ENCODE measurements at places on chromosomes 6 and 20. TPM values are rescaled to one million over a fixed set of nuclear protein-coding genes. Genes with fewer than 3 reads are reported as not detected.

GRCh38 chr20:32167552-32167951 is 40.0 kb downstream of the PLAGL2 start:
- no peak overlapping the region for H3K4me3 ChIP-seq
- H3K36me3 ChIP-seq: no peaks in the 10 kb centered on the region
- H3K27ac ChIP-seq: no peak overlapping the region
- H3K4me1 ChIP-seq: no peaks in the 10 kb centered on the region
- DNase-seq: peak; percentile 22

The FHL5 gene
- not detected for total RNA-seq

DNA sequence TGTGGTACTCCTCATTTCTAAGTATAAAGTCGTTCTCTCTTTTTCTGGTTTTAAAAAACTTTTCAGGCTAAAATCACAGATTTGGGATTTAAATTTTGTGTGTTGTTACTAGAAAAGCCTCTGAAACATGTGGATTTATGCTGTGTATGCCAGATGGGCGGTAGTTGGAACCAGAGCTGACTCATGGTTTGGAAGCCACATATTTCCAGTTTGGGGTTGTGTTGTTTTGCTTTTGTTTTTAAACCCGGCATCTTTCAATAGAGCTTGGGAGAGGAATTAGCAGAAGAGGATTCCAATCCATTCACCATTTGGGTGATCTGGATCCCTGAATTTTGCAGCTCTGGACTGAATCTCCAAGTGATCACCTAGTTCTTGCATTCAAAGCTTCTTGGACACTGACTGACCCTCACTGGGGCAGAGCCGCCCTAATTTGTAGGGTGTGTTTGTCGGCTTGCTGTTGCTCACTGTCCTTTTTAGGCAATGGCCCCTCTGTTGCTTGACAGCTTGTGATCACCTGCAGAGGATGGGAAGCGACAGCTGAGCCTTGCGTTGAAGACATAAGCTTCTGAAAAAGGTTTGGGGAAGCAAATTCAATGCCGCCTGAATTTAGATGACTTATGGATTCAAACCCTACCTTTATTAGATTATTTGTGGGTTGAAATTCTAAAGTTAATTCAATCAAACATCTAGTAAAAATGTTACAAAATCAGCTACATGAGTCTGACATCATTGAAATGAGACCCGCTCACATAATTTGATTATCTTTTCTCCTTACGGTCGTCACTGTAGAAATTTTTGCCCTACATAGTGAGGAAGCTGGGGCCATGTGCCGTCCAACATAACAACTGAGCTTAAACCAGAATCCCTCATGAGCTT is 79.9 kb upstream of the CD83 start:
- H3K36me3 ChIP-seq: no peaks in the 10 kb centered on the region
- no peaks in the 10 kb centered on the region for H3K4me1 ChIP-seq
- H3K4me3 ChIP-seq: no peak overlapping the region
- no peak overlapping the region for H3K27ac ChIP-seq
- H3K27me3 ChIP-seq: no peaks in the 10 kb centered on the region

DNA sequence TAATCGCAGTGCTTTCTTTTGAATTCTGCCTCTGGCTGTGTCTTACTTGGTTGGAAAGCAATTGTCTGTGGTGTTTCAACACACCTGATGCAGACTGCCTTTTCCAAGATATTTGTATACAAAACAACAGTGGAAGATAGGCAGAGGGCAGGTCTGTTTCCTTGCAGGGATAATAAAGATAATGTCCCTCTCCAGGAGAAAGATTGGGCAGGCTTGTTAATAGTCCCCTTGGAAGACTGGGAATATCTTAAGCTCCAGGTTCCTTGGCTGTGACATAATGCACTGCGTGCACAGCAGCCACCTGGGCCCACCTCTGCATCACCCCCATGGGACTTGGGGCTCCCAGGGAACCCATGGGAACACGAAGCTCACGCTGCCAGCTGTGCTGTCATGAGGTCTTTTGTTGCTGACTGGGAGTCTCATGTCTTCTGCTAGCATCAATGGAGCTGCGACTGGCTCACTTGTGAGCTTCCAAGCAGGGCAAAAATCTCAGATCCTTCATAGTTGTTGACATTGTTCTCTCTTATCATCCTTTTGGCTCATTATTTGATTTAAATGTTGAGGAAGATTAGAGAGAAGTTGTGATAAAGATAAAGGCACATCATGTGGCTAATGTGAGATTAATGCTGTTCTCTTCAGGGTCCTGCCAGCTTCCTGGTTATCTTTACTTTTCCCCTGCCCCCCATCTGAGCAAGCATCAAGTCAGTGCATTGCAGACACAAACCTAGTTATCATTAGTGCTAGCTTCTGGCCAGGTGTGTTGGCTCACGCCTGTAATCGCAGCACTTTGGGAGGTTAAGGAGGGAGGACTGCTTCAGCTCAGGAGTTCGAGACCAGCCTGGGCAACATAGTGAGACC is 107.1 kb upstream of the ASF1A start:
- H3K27me3 ChIP-seq: no peaks in the 10 kb centered on the region
- H3K27ac ChIP-seq: no peak overlapping the region
- no peak overlapping the region for H3K4me3 ChIP-seq
- no peaks in the 10 kb centered on the region for H3K4me1 ChIP-seq

DNA sequence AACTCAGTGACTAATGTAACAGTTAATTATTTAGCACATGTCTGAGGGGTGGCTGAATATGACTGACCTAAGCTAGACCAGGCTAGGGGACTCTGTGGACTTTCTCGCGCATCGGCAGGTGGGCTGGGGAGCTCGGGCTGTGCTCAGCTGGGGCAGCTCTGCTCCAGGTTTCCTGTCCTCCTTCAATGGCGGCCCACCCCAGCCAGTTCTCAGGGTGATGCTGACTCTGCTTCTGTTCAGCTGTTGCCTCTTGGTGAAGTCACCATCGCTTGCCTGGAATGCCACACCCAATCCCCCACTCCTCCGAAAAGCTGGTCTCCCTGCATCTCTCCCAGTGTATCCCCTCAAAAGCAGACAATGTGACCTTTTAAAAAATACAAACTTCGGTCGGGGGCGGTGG is 20.0 kb downstream of the PPP1R3G start:
- H3K27ac ChIP-seq: no peak overlapping the region
- H3K36me3 ChIP-seq: no peaks in the 10 kb centered on the region
- no peaks in the 10 kb centered on the region for H3K27me3 ChIP-seq

The SCAND1 gene
- total RNA-seq: 37.9 TPM

GRCh38 chr6:70129341-70129740 is 173.5 kb downstream of the COL9A1 start:
- H3K4me1 ChIP-seq: no peaks in the 10 kb centered on the region
- no peak overlapping the region for H3K4me3 ChIP-seq
- no peak for DNase-seq

The PRSS35 gene
- 0.20 TPM for total RNA-seq

DNA sequence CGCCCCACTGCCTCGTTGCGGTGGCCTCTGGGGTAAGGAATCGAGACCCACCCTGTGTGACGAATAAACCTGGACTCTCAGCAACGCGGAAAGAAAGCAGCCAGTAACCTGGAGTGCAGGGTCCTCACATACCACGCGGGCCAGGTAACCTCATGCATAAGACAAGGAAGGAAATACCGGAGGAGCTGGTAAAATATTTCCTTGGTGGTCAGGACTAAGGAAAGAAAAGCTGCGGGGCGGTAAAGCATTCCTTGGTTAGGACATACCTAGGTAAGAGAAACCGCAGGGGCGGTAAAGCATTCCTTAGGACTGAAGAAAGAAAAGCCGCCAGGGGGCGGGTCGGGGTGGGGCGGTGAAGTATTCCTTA is 80.7 kb downstream of the SYTL3 start:
- no peak for DNase-seq
- no peaks in the 10 kb centered on the region for H3K27me3 ChIP-seq
- no peaks in the 10 kb centered on the region for H3K4me1 ChIP-seq
- H3K36me3 ChIP-seq: no peaks in the 10 kb centered on the region

- H3K27me3 ChIP-seq: no peaks in the 10 kb centered on the region
- no peaks in the 10 kb centered on the region for H3K4me1 ChIP-seq
- no peak overlapping the region for H3K27ac ChIP-seq
- no peak for DNase-seq
Measured at GRCh38 chr6:44002593-44003344, 124.5 kb downstream of the MRPL14 start.

Data from right lobe of liver (tissue), 6 donors.